Lung (tissue), 17 donors: ENCODE measurements at places on chromosomes 5 and 9. TPM values are rescaled to one million over a fixed set of nuclear protein-coding genes. Genes with fewer than 3 reads are reported as not detected.

- H3K4me3 ChIP-seq = no peak overlapping the region
- H3K4me1 ChIP-seq = no peaks in the 10 kb centered on the region
- H3K27ac ChIP-seq = no peak overlapping the region
- no peak for DNase-seq
Measured at GRCh38 chr9:4857163-4857810, 64.5 kb downstream of the RCL1 start.

Gene CDKN2B
- polyA plus RNA-seq = 13.1 TPM

DNA sequence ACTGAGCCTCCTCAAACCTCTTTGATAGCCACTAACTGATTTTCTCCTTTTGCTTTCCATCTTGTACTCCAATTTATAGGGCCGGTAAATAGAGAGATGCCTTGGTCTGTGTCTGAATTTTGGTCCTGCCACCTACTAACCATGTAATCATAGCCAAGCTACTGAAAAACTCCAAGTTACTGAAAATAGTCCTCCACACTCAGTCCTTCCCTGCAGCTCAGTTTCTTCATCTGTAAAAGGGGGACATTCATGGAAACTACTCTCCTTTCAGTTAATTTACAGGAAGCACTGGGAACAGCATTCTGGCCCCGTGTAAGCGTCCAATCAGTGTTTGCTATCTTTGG is 30.0 kb upstream of the TGFBR1 start:
- no peak overlapping the region for H3K27ac ChIP-seq
- H3K4me1 ChIP-seq = peaks cover 7% of the 10 kb centered on the region
- no peaks in the 10 kb centered on the region for H3K36me3 ChIP-seq

- no peaks in the 10 kb centered on the region for H3K36me3 ChIP-seq
- H3K27me3 ChIP-seq = no peaks in the 10 kb centered on the region
- H3K4me1 ChIP-seq = no peaks in the 10 kb centered on the region
- peak; percentile 1 for DNase-seq
- no peak overlapping the region for H3K4me3 ChIP-seq
- no peak overlapping the region for H3K27ac ChIP-seq
Measured at GRCh38 chr9:137918331-137919094, 40.9 kb downstream of the CACNA1B start.

- no peak for DNase-seq
- H3K36me3 ChIP-seq = no peaks in the 10 kb centered on the region
- H3K27me3 ChIP-seq = no peaks in the 10 kb centered on the region
- H3K4me3 ChIP-seq = no peak overlapping the region
Measured at GRCh38 chr5:143214890-143215289, 188.6 kb downstream of the NR3C1 start.

GRCh38 chr5:83924891-83925290 is 204.2 kb upstream of the HAPLN1 start:
- H3K36me3 ChIP-seq = no peaks in the 10 kb centered on the region
- no peak overlapping the region for H3K27ac ChIP-seq
- H3K4me1 ChIP-seq = peaks cover 13% of the 10 kb centered on the region
- no peak for DNase-seq

DNA sequence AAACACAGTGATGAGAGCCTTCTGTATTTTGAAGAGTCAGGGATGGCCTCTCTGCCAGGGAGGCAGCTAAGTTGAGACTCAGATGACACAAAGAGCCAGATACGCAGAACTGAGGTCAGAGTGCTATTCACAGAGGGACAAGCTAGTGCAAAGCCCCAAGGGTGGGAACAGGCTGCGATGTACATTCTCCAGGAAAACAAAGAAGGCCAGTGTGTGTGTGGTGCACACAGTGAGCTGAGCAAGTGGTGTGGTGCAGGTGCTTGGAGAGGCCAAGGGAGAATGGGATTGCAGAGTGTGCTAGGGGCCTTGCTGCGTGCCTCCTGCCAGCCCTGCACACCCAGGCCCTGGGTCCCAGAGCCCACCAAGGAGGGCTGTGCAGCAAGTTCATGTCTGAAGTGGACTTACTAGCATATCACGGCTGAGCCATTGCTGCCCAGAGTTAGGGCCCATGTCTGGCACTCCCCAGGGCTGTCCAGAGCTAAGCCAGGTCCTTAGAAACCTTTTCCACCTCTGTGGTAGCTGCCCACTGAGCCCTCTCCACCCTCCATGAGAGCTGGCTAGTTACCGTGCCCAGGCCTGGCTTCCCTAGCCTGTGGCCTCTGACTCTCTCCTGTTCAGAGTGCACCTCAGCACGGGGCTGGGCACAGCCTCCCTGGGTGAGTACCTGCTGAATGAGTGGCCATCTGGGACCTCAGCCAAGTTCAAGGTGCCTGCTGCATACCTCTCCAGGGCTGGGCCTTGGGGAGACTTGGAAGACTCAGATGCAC is 9.3 kb downstream of the SLC25A48 start:
- no peak for DNase-seq
- H3K4me3 ChIP-seq = no peak overlapping the region
- no peaks in the 10 kb centered on the region for H3K27me3 ChIP-seq
- H3K36me3 ChIP-seq = no peaks in the 10 kb centered on the region

- no peak overlapping the region for H3K27ac ChIP-seq
- peak; percentile 29 for DNase-seq
- no peaks in the 10 kb centered on the region for H3K27me3 ChIP-seq
- no peaks in the 10 kb centered on the region for H3K4me1 ChIP-seq
Measured at GRCh38 chr9:38138276-38138675, 69.2 kb upstream of the SHB start.

DNA sequence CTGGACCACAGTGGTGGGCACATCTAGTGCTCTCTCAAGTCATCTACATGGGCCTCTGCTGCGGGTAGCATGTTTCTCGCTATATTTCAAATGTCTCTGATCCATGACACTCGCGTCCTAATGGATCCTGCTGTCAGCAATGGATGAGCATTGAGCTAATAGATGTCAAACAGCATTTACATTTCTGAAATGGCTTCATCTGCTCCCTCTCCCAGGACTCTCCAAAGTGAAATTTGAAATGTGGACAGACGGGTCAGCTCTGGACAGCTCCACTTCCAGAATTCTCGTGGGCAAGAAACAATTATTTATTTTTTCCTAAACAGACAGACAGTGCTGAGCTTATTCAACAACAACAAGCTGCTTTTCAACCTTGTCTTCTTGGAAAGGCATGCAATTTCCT is 58.1 kb downstream of the FSTL4 start:
- no peak overlapping the region for H3K27ac ChIP-seq
- no peaks in the 10 kb centered on the region for H3K36me3 ChIP-seq
- no peak for DNase-seq
- no peak overlapping the region for H3K4me3 ChIP-seq
- no peaks in the 10 kb centered on the region for H3K4me1 ChIP-seq

DNA sequence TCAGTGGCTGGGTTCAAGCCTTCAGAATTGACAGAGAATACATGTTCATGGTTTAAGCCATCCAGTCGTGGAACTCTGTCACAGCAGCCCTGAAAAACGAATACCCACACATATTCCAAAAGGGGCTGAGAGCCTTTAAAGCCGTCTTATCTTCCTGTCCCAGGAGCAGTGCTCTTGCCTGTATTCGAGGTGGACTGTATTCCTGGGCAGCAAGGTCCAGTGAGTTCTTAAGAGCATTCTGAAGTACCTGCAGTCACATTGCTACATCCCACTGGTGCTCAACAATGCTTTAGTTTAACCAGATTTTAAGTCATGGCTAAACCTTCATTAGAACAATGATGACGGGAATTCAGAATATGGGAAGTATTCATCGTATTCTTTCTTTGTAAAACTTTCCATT is 380.7 kb upstream of the KLF4 start:
- H3K27ac ChIP-seq = no peak overlapping the region
- no peaks in the 10 kb centered on the region for H3K27me3 ChIP-seq
- H3K4me1 ChIP-seq = no peaks in the 10 kb centered on the region
- no peak overlapping the region for H3K4me3 ChIP-seq
- H3K36me3 ChIP-seq = no peaks in the 10 kb centered on the region
- no peak for DNase-seq

DNA sequence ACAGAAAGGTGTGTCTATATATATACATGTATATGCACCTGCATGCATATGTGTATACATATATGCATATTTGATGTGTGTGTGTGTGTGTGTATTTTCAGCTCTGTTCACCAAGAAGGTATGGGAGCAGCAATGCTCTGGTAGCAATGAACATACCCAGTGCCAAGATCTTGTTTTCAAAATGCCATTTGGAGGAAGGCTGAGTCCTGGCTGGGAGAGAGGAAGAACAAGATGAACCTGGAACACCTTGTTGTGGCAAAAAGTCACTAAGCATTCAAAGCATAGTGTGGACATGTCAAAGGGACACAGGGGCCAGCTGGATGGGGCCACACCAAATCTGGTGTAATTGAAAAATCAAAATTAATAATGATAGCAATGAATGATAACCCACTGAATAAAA is 31.8 kb upstream of the NEK6 start:
- peaks cover 14% of the 10 kb centered on the region for H3K4me1 ChIP-seq
- H3K4me3 ChIP-seq = no peak overlapping the region
- no peak for DNase-seq
- no peaks in the 10 kb centered on the region for H3K27me3 ChIP-seq
- H3K27ac ChIP-seq = no peak overlapping the region

DNA sequence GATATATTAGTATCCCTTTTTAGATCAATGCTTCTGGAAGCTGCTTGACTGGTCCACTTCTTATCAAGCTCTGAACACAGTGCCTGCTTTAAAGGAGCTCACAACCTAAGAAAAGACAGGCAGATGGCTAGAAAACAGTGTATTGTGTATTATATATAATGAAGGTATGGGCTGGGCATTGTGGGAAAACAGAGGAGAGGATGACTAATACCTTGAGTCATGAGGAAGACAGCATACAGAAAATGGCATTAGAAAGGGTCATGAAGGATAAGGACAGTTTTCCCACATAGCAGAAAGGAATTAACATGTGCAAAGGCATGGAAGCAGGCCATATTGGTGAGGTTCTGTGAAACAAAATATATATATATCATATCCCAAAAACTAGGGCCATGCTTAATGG is 309.6 kb downstream of the MLLT3 start:
- no peak overlapping the region for H3K4me3 ChIP-seq
- no peak overlapping the region for H3K27ac ChIP-seq
- no peaks in the 10 kb centered on the region for H3K27me3 ChIP-seq
- no peak for DNase-seq

Gene PCDHA2
- not detected for polyA plus RNA-seq

GRCh38 chr9:128340691-128341434 is 536 bp downstream of the SLC27A4 start:
- H3K27ac ChIP-seq = peak overlapping the region; percentile 84
- no peaks in the 10 kb centered on the region for H3K27me3 ChIP-seq
- H3K36me3 ChIP-seq = peaks cover 13% of the 10 kb centered on the region
